Inflammatory macrophage treated with lipopolysaccharide for 4 hours (primary cell): ENCODE measurements at places on chromosomes 16 and 17.
A peak's percentile ranks its signal among the peaks of the same experiment; 100 is the strongest.

GRCh38 chr17:42886283-42887176 lies 14.1 kb upstream of the G6PC1 start:
- DNase-seq: peak; percentile 50

DNA sequence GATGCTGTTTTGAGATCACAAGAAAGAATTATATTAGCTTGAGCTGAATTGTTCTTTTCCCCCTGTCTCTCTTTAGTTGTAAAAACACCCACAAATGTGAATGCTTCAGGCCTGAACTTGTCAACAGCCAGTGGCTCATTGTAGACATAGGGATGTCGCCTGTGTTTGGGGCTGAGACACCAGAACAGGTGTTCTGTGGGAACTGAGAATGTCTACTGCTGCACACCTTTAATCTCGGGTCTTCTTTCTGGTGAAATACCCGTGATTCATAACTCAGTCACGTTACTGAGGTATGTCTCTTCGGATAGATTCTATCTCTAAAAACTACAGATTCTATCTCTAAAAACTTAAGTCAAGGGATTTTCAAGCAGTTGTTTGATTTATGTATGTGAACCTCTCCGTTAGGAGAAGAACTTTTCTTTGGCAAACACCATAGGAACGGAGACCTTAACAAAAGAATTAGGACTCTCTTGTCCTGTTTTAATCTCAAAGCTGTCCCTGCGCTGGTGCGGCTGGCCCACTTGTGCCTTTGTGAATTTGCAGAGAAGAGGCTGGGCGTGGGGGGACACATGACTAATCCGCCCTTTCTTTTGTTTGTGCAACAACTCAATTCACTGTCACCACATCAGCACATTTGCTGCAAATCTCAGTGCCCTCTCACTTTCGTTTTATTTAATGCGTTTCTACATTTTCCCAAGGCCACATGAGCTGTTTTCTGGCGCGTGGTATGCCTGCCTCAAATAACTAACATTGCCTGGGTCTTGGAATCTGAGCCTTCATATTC lies 643.0 kb downstream of the MAF start:
- DNase-seq: no peak

DNA sequence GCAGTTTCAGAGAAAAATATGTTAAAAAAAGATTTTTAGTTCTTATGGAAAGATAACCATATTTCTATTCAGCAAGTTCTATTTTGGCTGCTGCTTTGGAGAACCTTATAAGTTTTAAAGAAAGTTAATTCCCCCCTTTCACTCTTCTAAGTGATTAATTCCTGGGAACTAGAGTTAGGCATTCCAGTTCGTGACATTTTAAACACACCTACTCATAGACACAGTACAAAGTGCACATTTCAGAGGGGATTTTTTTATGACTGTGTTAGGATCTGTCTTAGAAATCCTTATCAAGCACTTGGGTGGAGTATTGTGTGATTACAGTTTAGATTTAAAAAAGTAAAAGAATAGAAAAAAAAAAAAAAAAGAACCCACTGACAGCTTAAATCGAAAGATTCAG lies 3.5 kb upstream of the CDH11 start:
- no peak for DNase-seq

- no peak for DNase-seq
These were observed 12.8 kb upstream of the ZNF23 start for GRCh38 chr16:71474864-71475263.

GRCh38 chr17:41404024-41404671 lies 6.7 kb upstream of the KRT31 start:
- DNase-seq: peak; percentile 63

DNA sequence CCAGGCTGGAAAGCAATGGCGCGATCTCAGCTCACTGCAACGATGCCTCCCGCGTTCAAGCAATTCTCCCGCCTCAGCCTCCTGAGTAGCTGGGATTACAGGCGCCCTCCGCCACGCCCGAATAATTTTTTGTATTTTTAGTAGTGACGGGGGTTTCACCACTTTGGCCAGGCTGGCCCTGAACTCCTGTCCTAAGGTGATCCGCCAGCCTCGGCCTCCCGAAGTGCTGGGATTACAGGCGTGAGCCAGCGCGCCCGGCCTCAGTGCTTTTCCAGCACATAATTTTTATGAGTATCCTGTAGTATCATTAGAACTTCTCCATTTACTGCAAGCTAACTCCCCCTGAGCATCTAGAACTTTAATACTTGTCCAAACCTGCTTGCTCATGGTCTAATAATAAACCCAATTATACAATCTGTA lies 1.8 kb downstream of the UBE2G1 start:
- no peak for DNase-seq

DNA sequence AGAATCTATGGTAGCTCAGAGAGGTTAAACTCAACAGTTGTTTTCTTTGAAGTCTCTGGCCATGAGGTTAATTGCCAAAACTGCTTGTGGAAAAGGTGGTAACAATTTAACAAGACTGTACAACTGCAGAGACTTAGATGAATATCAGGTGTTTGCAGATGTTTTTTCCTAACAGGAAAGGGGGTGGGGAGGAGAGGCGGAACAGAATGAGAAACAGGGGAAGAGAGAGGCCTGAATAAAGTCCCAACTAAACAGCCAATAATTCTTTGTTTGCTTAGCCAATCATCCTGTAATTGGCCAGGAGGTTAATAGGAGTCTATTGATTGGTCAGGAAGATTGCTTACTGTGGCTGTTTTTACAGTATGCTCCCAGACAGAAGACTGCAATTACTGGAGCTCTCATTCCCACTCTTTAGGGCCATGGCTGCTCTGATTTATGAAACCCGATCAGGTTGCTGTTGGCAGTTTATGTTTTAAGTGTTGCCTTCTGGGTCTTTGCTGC lies 249.7 kb upstream of the TBX2 start:
- no peak for DNase-seq

GRCh38 chr16:12253731-12254130 lies 277.2 kb downstream of the SNX29 start:
- no peak for DNase-seq

- DNase-seq: no peak
These were observed 17.7 kb upstream of the HS3ST3A1 start for GRCh38 chr17:13619462-13619861.

DNA sequence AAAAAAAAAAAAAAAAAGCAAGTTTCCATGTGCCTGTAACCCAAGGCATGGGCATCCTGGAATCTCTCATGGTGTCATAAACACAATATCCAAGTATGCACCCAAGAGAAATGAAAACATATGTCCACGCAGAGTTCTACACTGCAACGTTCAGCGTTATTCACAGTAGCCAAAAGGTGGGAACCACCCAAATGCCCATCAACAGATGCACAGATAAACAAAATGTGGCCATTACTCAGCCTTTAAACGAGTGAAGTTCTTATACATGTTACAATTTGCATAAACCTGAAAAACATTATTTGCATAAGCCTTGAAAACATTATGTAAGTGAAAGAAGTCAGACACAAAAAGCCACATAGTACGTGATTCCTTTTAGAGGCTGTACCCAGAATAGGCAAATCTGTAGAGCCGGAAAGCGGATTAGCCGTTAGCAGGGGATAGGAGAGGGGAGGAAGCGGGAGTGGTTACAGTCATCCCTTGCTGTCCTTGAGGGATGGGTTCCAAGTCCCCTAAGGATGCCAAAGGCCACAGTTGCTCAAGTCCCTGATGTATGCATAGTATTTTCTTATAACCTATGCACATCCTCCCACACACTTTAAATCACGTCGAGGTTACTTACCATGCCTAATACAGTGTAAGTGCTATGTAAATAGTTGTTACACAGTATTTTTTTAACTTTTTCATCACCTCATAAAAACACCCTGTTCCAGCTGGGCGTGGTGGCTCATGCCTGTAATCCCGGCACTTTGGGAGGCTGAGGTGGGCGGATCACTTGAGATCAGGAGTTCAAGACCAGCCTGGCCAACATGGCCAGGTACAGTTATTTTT lies 47.3 kb upstream of the DNAH17 start:
- DNase-seq: no peak

DNA sequence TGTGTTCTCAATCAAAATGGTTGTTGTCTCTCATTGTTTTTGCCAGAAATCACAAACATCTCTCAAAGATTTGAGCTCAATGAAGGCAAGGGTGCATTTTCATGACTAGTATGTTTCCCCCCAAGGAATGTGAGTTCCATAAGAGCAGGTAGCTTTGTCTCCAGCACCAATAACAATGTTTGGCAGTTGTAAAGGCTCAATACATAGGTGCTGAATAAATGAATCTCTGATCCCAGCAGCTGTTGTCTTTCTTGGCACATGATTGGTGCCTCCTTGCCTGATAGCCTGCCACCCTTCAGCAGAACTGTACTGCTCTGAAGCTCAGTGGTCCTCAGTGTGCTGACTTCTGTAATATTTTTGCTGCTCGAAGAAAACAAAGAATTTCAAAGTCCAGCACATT lies 103.1 kb upstream of the CDH11 start:
- no peak for DNase-seq

DNA sequence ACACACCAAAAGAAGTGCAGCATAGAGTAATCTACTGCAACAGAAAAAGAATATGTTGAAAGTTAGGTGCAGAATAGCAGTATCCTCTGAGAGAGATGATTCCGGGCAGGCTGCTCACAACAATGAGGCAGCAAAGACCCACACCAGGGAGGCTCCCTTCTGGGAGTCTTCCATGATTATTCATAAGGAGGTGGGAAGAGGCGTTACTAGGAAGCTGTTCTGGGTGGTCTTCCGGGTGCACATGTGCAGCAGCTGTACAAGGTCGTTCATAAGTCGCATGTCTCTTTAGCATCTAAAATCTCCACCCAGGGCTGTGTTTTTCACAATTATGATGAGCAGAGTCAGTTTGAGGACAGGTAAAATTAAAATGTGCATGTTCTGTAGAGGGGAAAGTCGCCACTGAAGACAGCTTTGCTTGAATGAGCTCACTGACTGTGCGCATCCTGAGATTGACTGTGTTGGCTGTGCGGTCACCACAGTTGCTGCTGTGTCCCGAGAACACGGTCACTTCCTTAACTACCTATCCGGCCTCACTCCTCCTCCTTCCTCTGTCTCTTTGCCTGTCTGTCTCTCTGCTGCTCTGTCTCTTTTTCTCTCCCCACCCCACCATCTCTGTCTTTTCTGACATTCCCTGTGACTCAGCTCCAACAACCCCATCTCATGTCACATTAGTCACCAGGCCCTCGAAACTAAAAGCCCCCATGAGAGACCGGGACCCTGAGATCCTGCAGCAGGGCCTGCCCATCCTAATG lies 125.5 kb upstream of the HSBP1 start:
- DNase-seq: no peak

- DNase-seq: peak; percentile 25
These were observed 38.2 kb downstream of the HOXB1 start for GRCh38 chr17:48492401-48493298.

GRCh38 chr17:16820161-16820877 lies 130.3 kb downstream of the CCDC144A start:
- DNase-seq: no peak

DNA sequence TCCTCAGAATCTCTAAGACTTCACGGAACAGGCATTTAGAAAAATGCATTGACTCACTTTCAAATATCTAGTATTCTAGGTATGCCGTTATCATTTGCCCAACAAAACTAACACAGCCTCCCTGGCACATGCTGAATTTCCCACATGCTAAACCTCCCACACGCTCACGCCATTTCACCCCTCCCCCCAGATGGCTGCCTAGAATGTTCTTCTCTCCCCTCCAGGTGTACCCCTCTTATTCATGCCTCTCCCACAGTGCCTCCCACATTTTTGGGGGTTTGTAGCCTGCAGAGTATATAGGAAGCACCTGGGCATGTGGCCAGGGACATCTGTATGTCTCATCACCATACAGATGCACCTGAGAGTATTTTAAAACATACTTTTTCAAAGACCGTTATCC lies 38.2 kb upstream of the ICAM2 start:
- no peak for DNase-seq

GRCh38 chr17:27089929-27090247 lies 204.0 kb upstream of the WSB1 start:
- no peak for DNase-seq

- no peak for DNase-seq
These were observed 34.1 kb upstream of the ELAC2 start for GRCh38 chr17:13051915-13052314.

- DNase-seq: no peak
These were observed 98.4 kb upstream of the GSE1 start for GRCh38 chr16:85514598-85515318.

DNA sequence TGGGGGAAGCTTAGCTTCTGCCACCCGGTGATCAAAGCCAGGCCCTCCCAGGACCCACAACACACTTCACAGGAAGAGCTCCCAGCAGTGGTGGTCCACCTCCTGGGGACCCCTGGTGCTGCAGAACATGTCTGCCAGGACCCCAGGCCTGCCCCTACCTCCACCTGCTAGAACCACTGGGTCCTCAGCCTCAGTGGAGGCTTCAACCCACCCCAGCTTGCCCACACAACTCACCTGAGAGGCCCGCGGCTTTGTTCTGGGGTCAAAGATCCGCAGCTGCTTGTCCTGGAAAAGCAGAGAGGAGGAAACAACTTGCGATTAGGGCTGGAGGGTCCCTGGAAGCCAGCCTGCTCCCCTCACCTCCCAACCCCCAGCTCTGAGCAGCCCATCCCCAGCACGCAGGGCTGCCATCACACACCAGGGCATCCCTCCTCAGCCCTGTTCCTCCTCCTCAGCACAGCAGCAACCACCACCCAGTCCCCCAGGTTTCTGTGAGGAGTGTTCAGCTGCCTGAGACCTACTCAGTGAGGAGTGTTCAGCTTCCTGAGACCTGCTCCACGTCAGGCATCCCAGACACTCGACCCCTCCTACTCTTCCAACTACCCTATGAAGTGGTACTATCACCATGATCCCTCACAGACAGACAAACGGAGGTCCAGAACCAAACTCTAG lies 21.2 kb downstream of the CORO7 start:
- no peak for DNase-seq

DNA sequence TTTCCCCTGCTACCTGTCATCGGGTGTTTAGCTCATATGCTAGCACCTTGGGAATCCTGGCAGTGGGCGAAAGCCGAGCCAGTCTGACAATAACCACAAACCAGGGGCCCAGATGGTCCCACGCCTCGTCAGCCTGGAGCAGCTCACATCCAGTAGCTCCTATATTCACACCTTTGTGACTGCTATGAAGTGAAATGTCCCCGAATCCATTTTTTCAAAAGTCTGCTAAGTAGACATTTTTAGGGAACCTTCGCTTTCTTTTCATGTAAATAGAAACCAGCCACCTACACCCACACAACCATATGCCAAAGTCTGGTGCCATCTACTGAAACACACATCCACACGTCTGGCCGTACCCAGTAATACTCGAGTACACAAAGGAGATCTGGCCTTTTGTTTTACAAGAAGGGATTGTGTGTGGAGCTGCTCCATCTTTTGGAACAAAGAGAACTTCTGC lies 176.8 kb downstream of the SLC39A11 start:
- DNase-seq: peak; percentile 16

GRCh38 chr16:86939609-86940008 lies 361.3 kb downstream of the FOXL1 start:
- DNase-seq: no peak

GRCh38 chr17:4341616-4341977 lies 24.9 kb downstream of the UBE2G1 start:
- DNase-seq: no peak
